ENCODE measurements at places on chromosomes 4 and X.
A peak's percentile ranks its signal among the peaks of the same experiment; 100 is the strongest.

GRCh38 chrX:148632444-148632843, 132.0 kb downstream of the AFF2 start:
- DNase-seq = no peak

DNA sequence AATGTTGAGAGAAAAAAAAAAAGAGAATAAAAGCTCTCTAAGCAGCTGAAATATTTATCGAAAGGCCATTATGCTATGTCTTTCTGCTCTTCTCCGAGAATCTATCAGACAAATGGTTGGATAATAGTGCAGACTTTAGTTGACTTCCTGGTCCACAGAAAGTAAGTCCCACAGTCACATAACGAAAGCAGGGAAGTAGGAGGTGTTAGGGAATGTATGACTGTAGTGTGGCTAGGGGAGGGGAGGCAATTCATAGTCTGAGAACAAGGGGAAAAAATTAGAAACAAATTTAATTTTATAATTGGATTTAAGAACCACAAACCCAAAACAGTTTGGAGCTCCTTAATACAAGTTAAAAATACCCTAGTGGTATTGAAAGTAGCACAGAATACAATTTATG, 79.7 kb upstream of the VEGFC start:
- no peak for DNase-seq

GRCh38 chr4:41256131-41256739, 493 bp upstream of the UCHL1 start:
- DNase-seq = no peak

DNA sequence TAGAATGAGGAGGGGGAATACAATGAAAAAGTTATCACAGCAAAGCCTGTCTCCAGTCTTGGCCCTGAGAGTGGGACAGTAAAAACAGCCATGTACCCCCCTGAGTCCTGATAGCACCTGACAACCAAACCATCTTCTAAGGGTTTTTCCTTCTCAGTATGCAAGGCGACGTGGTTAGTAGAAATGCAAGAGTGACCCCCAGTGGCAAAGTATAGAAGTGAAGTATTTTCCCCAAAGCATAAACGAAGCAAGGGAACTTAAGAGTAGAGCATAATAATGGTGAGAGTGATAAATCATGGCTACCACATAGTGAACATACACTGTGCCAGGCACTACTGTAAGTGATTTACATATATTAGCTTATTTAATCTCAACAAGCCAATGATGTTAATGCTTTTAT, 52.8 kb downstream of the FAM47C start:
- peak; percentile 5 for DNase-seq

DNA sequence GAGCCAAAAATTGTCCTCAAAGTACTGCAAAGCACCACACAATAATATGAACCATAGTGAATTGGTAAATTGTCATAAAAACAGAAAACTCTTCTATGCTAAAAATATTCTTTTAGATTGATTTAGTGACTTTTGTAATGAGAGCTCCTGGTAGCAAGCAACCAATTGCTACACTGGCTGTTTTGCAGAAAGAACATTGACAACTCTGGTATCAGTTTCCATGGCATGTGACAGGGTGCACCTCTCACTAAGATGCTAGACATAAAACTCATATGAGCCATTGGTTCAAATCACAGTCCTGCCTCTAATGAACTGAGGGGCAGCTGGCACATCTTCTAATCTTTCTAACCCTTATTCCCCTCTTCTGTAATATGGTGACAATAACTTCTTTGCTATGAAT, 212.2 kb downstream of the HS3ST1 start:
- no peak for DNase-seq

DNA sequence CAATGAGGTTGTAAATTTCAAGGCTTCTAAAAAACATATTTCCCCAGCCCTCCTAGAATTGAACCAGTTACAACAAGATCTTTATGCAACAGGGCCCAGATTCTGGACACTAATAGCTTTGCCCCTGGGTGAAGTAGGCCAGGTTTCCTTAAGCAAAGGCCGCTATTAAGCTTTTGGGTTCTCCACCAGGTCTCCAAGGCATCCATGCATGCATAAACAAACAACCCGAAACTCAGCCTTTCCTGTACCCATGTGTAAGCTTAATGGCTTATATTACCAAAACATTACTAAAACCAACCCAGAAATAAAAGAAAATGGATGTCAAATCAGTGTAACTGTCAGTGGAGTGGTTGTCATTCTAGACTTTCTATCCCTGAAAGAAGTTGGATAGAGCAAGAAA, 137.1 kb downstream of the ARHGAP6 start:
- DNase-seq = no peak

DNA sequence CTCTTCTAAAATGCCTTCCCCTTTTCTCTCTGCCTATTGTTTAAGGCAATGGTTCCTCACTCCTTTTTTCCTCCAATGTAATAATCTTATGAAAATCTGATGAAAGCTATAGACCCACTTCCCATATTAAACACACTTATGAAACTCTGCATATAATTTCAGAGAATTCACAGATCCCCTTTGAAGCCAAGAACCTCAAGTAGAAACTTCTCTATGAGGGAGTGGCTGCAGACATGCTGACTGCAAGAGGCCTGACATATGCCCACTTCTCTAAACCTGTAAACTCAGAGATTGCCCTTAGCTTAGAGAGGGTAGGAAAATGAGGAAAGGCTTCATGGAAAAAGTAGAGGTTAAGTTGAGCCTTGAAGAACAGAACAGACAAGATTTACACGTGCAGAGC, 37.6 kb downstream of the TAB3 start:
- DNase-seq = no peak

DNA sequence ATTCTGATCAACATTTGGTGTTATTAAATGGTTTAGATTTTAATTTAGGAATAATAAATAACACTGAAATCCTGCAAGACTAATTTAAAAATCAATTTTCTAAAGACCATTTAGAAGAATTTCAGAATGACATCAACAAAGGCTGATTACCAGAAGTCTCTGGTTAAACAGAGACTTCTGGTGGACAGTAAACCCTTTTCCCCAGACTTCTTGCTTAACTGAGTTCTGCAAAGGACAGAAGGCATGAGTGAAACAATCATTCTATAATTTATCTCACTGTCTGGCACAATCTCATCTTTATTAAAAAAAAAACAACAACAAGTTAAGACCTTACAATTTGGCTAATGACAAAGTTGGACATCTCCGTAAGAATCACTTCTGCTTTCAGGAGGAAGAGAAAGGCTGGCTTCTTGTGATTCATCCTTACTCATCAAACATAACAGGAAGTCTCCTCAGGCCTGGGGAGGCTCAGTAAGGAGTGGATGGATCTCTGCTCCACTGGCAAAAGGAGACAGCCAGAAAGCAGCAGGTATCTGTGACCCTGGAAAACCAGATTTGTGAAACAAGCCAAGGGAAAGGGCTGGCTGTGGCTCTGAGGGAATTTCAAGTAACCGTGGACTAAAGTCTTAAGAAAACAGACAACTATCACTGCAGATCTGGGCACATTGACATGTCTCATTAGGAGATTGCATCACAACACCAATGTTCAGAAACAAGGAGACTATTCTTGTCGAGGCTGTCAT, 908 bp upstream of the TLR6 start:
- DNase-seq = peak; percentile 79
